ENCODE measurements at places on chromosomes 3 and 15.

DNA sequence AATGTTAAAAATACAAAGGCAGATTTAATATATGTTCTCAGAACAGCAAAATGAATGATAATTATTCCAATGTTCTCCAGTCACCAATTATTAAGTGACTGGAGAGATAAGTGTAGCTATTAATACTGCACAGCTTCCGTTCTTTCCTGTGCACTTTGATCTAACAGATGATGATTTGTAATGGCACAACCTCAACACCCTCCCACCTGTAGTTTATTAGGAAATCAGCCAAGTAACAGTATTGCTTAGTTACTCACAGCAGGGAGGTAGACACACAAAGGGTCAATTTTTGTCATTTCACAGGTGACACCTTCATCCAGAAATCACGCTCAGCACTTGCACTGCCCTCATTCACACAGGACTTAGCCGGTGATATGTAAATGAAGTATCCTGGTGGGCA, 688.1 kb downstream of the EPHA3 start:
- no peak for DNase-seq

DNA sequence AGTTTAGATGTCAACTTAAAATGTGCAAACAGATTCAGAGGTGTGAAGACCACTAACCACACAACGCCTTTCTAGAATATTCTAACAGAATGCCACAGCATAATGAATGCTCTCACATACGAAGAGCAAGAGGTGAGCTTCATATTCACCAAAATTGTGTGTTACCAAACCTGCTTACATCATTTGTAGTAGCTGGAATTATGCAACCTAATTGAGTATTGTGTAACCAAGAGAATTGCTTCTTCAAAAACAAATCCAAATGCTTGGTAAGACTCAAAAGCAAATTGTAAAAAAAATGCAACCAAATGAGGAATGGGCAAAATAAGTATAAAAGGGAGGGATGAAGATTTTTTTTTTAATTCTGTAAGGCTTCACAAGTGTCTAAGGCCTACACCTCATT, 160.7 kb downstream of the TAFA4 start:
- no peak for DNase-seq

- no peak for DNase-seq
These were observed 3.5 kb upstream of the PP2D1 start for GRCh38 chr3:20015525-20015924.

DNA sequence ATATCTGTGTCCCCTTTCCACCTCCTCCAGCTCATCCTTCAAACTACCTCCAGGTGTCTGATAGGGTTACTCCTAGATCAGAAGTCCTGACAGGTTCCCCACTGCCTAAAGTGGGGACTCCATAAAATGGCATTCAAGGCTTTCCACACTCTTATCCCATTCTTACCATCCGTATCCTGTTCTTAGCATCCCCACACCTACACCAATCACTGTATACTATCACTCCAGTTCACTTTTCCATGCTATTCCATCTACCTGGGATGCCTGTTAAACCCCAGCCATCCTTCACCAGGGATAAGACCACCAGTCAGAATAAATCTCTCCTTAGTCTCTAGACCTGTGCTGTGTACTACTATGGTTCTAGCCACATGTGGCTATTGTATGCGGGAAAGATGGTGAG, 19.1 kb downstream of the SSR3 start:
- no peak for DNase-seq

DNA sequence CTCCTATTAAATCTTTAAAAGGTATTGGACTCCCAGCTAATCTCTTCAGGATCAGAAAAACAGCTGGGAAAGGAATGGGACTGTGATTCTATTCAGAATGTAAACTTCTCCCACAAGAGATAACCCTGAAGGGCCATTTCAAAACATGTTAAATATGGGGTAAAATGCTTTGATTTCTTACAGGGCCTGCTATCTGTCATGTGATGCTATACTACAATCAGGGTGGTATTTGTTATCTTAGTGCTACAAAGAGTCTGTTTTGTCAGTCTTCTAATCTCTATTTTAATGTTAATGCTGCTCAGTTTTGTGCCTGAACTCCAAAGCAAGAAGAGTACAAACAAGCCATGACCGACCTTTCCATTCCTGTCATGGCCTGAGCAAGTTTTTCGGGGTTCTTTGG, 186.9 kb downstream of the TBC1D5 start:
- DNase-seq, result no peak

- DNase-seq, result no peak
These were observed 162.6 kb upstream of the P2RY1 start for GRCh38 chr3:152672320-152672649.

- DNase-seq, result no peak
These were observed 210.2 kb downstream of the ADAMTS17 start for GRCh38 chr15:100131321-100132224.

DNA sequence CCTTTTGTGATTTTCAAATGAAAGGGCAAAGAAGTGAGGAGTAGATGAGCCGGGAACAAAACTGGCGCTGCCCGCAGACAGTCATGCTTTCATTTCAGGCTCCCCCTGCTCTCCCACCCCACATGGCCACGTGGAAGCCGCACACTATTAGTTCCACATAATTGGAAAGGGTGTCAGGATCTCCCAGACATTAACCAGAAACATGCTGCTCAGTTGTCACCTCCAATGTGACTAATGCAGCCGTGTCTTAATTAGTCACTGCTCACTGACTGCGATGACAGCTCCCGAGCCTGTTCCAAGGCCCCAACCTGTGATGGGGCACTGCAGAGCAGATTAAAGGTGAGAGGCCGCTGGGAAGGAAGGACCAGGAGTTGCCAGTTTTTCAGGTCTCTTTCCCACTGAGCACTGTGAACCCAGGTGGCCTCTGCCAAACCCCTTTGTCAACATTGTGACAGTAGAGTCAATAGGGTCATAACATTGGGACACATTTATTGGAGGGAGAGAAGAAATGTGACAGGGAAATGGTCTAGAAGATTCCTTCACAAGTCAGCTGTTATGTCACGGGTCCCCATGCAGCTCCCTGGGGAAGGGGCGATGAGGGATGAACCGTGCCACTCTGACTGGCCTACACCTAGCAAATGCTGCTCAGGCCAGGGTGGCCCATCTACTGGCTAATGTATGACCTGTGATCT, 38.6 kb upstream of the SFMBT1 start:
- no peak for DNase-seq

DNA sequence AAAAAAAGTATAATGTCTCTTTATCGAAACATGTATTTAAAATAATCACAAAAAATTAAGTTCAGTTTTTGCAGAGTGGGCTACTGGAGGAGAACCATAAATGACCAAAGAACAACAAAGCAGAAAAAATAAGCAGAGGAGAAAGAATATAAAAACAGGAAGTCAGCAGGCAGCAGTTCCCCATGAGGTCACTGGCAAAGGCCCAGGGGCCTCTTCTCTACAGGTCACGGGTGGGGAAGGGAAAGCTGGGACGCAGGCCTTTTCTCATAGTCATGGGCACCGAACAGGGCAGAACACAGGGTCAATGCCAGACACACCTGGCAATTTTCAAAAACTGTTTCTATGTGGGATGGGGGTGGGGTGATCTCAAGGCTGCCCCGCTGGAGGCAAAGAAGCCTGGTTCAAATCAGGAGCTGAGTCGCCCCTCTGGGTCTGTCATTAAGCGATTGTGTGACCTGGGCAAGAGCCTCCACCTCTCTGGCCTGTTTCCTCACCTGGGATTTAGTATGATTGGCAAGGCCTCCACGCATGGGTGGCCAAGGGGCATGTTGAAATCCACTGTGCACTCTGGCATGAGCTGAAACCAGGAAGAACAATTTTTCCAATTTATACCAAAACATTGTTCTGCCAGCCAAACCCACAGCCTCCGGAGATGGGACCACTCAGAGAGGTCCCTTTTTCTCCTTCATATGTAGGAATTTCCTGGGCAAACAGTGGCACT, 43.8 kb upstream of the UACA start:
- DNase-seq, result no peak

GRCh38 chr15:80309769-80310384, 57.9 kb upstream of the CTXND1 start:
- DNase-seq, result no peak

DNA sequence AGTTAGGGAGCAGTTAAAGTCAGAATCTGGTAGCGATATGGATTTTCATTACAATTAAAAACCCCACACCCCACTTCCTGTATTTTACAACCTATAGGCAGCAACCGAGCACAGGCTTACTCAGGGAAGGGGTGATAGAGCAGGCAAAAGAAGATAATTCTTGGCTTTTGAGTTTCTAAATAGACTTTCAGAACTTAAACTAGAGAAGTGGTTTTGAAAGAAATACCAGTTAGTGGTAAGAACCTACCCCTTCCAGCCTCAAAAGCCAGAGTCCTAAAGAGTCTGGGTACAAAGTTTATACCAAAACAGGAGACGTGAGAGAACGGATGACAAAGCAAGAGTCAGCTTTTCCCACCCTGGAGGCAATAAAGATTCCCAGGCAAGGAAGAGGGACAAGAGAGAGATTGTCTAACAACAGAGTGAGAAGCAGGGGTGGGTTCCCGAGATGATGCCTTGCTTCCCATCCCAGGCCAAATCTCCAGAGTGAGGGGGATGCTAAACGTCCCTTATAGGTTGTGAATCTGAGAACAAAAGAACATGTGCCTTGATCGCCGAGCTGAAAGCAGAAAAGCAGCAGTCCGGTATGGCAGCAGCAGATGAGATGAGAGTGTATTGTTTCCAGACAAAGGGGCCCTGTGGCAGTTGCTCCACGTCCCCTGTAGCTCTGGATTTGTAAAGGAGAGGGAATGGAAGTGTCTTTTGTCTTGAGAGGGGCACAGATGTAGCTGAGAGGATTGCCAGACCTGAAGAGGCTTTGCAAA, 36.8 kb downstream of the KLHL6 start:
- no peak for DNase-seq

DNA sequence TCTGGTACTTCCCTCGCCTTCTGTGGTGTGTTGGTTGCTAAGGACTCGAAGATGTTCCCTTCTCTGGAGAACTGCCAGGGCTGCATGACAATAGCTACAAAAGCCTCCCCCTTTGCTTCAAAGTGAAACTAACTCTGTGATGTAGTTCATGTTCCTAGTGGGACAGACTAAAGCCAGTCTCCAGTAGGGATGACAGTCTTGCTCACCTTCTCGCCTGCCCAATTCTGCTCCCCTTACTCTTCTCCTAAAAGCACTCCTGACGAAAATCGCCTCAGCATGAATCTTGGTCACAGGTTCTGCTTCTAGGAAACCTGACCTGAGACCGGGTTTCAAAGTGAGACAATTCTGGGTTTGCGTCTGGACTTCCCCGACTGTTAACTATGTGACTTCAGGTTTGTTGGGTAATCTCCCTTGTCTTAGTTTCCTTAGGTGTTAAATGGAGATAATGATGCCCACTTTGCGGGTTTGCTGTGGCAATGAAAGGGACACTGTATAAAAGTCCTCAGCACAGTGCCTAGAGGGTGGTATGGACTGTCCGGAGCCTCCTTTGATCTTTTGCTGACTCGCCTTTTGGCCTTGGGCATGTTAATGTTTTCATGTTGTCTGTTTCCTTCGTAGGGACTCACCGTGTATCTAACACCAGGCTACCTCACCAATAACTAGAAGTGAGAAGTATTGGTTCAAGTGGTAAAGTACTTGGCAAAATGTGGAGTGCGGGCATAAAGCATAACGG, 24.9 kb upstream of the THRB start:
- no peak for DNase-seq

- DNase-seq, result no peak
These were observed 22.5 kb downstream of the UPK1B start for GRCh38 chr3:119195911-119196310.

DNA sequence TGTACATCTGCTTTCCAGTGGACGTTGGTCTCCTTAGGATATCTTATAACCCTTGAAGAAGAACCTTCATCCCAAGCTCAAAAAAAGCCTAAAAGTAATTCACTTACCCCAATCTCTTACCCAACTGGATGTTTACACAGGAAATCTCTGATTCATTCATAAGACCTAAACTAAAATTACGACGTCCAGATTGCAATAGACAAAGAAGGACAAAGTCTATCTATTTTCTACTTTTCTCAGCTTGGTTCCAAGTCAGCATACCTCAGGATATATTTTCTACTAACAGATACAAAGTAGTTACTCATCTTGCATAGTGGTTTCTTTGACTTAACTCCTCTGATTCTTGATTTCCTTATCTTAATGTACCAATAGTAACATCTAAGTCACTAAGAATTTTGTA, 669.9 kb downstream of the OTOL1 start:
- DNase-seq, result no peak

DNA sequence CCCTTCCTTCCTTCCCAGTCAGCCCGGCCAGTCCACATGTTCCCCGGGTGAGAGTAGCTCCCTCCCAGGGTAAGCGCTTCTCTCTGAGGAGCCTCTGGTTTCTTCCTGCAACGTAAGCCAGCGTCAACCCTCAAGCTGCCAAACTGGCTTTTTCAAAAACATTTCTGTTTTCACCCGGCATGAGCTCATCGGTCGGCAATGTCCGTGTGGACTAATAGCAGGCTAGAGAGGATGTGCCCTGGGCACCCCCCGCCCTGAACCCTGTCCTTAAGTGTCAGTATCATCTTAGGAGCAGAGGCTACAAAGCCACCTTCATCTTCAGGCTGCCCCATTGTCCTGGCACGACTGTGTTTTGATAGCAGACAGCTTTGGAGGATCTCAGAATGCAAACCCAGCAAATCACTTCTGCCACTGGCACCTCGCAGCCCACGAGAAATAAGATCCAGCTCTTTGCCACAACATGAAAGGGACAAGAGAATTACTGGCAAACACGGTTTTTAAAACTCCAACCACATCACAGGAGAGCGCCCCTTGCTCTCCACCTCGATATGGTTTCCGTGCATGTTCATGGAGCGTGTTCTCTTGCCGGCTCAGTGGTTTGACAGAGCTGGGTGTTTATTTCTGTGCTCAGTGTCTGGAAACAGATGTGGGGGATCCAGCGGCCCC, 9.9 kb downstream of the ALDH1A3 start:
- DNase-seq, result no peak

DNA sequence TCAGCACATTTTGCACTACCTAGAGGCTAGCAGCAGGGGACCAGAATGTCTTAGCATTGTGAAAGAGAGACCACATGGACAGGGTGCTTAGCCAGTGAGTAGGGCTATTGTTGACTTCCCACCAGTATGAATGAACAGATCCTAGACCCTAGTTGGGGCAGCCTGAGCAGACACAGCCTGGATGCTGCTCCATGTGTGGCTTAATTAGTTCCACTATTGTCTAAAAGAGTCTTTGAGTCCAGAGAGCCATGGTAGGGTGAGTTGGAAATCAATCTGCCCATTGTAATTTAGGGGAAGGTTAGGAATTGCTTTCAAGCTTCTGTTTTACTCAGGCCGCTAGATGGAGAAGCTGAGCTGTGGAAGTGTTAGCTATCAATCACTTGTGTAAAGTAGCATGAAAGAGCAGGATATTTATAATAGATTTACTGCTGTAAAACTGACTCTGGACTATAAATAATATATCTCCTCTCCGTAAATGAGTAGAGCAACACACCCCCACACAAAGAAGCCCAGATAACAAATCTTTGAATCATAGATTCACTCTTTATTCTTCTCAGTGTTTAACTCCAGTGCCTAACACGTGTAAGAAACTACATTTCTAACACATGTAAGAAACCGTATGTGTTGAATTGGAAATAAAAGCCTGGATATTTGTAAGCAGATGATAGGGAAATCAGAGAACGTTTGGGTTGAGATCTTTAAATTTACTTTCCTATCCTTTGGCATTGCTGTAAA, 4.1 kb upstream of the GCSAM start:
- DNase-seq, result no peak

All from CD8-positive, alpha-beta memory T cell (primary cell).